ENCODE measurements at places on chromosomes 11 and 22.
A peak's percentile ranks its signal among the peaks of the same experiment; 100 is the strongest.

DNA sequence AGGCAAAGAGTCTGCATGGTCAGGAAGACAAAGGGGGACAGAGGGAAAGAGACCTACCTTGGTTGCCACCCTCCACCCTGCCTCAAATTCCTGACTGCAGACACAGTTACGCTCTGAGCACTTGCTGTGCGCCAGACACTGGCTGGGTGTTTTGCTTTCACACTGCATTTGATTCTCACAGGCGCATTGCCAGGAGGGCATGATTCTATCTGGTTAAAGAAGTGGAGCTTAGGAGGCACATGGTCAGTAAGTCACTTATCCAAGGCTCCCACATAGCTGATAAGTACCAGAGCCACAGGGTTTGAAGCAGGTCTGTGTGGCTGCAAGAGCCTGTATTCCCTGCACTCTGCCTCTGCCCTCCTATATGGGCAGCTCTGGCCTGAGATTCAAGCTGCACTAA is 103.9 kb downstream of the TIMP3 start:
- peak; percentile 86 for DNase-seq

GRCh38 chr11:126601136-126601535 is 245.7 kb downstream of the ST3GAL4 start:
- no peak for DNase-seq

DNA sequence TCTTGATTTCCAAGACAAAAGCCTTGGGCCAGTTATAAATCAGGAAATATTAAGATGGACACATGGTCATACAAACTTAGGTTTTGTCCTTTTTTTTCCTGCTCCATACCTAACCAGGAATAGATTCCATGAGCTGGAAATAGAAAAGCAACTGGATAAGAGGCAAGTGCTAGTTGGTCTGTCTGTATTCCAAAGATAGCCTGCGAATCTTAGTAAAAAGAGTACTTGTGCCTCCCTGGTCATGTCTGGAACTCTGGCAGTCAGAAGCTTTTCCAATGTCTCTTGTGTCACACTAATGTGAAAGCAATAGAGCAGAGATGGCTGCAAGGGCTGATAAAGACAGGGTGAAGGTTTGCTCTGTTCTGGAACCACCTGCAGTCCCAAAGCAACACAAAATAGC is 590.2 kb upstream of the ANO5 start:
- DNase-seq: no peak

DNA sequence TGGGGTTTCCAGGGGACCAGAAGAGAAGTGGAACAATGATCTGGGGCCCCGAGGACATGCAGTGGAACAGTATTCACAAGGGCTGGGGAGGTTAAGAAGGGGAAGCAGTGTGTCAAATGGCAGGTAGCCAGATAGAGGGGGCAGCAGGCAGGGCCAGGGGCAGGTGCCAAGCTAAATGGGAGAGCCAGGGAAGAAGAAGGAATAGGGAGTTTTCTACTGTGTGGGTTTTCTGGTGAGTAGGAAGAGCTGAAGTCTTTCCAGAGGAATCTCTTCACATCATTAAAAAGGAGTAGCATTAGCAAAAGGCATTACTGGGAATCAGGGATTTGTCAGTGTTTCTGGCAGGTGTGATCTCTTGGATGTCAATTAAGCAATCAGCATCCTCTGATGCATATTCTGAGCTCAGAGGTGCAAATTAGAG is 55.8 kb downstream of the IRAG1 start:
- no peak for DNase-seq

- peak; percentile 70 for DNase-seq
Observed at GRCh38 chr11:65639623-65640482, 2.0 kb downstream of the SIPA1 start.

DNA sequence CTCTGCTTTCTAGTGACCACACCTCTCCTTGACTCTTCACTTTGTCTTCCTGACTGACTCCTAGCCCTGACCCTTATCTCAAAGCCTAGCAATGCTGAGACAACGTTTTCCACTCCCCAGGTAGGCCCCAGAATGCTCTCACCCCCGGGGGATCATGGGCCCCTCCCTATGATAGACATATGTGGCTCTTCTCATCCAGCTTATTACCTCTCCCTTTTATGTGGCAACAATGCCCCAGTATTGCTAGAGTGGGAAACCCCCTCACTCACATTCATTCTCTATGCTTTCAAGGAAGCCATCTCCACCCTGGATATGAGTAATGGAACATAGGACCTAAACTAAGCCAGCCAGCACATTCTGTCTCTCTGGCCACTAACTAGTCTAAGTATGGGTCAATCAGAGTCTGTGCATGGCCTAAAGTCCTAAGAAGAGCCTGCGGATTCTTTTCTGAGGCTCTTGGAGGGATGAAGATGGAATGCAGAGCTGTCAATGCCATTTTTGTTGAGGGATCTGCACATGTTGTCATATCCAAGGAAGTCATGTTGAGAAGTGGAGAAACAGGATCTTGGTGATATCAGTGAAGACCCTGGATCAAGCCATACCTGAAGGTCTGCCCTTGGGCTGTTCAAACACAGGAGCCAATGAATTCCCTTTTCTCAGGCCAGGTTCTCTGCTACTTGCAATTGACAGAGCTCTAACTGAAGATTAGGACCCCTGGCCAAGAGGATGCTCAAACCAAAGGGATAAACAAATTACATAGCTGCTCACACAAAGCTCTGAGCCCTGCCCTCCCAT is 79.8 kb upstream of the GRK3 start:
- DNase-seq: no peak

DNA sequence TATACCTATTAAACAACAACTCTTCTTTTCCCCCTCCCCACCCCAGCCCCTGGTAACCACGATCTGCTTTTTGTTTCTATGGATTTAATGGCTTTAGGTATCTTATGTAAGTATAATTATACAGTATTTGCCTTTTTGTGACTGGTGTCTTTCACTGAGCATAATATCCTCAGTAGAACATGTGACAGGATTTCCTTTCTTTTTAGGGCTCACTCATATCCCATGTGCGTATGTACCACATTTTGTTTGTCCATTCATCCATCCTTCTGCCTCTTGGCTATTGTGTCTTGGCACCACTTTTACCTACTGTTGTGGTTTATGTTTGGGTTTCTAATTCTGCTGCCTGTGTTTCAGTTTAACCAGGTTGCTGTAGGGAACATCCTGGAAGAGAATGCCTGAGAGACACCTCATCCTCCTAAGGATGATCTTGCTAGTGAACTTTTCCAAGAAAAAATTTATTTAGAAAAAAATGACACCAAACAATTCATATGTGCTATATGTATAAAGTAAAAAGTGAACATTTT is 77.6 kb upstream of the SESN3 start:
- DNase-seq: no peak

GRCh38 chr11:43979571-43980219 is 37.3 kb downstream of the C11orf96 start:
- no peak for DNase-seq

DNA sequence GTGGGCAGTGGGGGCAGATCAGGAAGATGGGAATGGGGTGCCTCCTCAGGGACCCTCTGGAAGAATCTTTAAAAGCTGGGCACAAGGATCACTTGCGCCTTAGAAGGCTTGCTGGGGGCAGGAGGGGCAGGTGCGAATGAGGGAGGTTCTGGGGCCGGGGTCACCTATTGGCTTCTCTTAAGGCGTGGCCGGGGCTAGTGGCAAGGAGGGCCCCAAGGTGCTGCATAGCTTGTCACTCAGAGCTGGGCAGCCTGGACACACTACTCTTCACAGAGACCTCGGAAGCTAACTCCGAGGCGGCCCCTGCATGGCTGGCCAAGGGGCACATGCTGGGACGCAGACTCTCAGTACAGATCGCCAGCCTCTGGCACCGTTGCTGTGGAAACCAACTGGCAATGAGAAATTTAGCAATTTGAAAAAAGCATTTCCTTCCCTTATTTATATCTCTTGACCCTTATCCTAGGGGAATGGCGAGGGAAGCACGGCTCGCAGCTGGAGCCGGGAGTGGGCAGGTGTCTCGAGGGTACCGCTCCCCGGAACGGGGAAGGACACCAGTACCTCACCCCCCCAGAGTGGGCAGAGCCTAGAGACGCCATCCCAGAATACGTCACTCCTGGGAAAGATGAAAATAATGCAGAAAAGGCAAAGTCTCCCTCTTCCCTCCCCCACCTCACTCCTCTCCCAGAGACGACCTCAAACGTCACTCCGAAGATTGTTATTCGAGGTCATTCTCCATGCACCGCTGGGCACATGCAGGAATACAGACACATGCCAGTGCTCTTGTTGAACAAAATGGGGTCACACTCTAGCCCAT is 188.1 kb downstream of the CTTN start:
- no peak for DNase-seq

DNA sequence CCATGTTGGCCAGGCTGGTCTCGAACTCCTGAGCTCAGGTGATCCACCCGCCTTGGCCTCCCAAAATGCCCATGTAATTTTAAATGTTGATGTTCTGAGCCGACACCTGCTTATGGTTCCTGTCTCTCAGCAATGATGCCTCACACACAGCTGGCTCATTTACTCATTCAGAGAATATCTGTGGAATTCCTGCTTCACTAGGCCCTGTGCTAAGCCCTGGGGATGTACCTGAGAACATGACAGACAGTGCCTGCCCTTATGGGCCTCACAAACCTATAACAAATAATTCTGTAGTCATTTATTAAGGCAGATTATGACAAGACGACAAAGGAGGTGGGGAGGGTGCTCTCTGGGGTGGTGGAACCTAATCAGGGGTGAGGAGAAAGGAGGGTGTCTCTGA is 93.7 kb downstream of the PRR5L start:
- no peak for DNase-seq

DNA sequence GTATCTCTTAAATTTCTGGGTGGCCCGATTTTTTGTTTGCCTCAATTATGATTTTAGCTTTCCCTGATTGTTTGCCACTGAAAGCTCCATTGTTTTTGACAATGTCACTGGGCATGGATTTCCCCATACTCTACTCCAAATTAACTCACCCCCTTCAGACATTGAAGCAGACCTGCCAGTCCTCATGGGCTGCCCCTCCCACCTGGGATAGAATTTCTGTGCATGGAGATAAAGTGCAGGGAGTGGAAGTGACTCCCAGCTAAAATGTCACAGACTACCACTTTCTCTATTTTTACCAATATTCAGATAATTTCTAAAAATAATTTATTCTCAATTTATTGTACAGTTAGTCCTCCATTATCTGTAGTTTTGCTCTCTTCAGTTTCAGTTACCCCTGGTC is 79.1 kb upstream of the CLPB start:
- peak; percentile 28 for DNase-seq

DNA sequence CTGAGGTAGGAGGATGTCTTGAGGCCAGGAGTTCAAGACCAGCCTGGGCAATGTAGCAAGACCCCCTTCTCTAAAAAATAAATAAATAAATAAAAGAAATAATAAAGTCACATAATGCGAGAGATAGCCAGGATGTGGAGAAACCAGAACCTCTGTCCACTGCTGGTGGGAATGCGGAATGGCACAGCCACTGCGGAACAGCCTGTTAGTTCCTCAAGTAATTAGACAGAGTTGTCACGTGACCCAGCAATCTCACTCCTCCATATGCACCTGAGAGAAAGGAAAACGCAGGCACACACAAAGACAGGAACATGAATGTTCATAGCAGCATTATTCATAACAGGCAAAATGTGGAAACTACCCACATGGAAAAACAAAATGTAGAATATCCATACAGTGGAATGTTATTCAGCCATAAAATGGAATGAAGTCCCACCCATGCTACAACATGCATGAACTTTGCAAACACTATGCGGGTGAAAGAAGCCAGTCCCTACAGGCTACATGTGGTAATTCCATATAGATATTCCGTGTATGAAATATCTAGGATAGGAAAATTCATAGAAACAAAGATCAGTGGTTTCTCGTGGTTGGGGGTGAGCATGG is 27.4 kb downstream of the LIF start:
- no peak for DNase-seq

DNA sequence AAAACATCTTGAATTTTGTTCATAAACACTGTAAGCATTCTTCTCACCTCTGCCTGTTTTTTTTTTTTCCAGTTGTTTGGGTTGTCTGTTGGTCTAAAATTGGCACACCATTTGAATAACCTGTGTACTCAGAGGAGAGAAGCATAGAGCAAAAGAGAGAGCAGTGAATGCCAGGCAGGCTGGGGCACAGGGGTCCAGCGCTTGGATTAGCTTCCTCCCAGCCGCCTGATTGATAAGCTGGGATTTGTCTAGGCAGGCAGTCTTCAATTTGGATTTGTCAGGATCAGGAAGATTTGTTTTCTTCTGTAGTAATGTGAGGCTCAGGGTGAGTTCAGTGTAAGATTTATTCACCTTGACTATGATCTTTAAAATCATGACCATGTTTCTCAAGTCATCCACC is 59.0 kb downstream of the ARL14EP start:
- DNase-seq: no peak

DNA sequence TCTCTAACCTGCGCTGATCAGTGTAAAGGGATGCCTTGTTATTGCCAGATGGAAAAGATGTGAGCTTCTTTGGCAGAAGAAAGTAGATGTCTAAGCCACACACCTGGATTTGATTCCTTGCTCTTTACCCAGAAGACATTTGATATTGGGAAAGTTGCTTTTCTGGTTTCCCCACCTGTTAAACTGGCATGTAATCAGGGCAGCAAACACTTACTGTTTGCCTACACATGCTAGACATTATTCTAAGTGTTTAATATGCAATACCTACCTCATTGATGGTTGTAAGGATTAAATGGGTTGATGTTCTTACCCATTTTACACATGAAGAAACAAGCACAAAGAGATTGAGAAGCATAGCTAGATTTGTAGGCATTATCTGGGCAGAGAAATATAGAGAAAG is 16.6 kb downstream of the ASRGL1 start:
- DNase-seq: no peak

GRCh38 chr11:19703211-19703610 is 9.4 kb upstream of the NAV2 start:
- peak; percentile 8 for DNase-seq

GRCh38 chr11:70732881-70733196 is 334.5 kb downstream of the CTTN start:
- DNase-seq: no peak

DNA sequence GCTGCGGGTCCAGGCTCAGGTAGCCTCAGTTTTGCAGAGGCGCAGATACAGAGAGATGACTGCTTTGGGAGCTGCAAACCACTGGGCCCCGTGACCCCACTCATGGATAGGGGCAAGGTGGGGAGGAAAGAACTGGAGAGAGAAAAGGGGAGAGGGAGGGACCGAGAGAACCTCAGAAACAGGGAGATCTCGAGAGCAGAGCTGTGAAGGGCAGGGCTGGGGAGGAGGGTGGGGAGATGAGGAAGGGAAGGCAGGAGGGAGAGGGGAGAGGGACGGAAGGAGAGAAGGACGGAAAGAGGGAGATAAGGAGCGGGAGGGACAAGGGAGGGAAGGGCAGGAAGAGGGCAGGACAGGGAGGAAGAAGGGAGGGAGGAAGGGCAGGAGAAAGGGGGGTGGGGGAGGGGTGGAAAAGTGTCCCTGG is 46.3 kb downstream of the IGLL1 start:
- no peak for DNase-seq

Measured in hematopoietic multipotent progenitor cell treated with erythropoietin and hydrocortisone succinate and interleukin-3 and kit ligand, for 4 days (in vitro differentiated cells).